NCI-H2107 (cell line): ENCODE measurements at places on chromosomes 13 and 19.

DNA sequence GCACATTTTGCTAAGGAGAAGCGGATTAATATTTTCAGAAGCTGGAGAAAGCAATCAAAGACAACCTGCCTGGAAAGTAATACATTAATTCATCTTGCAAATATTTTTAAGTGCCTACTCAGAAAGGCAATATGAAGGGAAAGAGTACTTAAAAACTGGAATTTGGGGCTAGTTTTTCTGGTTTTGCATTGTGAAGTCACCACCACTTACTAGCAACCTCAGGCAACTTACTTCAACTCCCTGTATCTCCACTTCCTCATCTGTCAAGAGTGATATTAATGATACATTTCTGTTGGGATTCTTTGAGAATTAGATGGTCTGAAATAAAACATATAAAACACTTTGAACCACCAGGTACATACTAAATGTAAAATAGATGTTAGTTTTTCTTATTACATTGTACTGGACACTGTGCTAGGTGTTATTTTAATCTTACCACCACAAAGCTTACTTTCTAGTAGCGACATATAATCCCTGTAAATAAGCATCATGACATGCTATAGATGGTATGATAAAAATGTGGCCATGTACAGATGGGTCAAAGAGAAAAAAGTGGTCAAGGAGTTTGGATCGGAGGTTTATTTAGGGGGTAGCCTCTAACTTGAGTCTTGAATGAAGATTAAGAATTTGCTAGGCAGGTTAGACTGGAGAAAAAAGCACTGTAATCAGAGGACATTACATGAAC, 101.2 kb downstream of the SPRY2 start:
- DNase-seq = no peak

DNA sequence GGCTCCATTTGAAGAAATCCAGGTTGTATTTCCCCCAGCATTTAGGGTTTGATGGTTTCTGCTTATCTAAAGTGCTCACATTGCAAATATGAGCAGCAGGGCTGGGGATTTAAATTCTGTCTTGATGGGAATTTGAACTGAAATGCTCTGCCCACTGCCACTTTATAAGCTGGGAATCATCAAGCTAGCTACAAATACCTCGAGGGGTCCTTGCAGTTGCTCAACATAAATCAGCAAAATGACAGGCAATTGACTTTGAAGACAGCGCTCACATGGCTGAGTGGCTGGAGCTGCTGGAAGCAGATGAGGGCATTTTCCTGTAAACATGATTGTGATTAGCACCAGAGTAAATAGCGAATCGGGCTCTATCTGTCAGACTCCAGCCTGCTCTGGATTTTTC, 39.4 kb upstream of the MEDAG start:
- DNase-seq = no peak

DNA sequence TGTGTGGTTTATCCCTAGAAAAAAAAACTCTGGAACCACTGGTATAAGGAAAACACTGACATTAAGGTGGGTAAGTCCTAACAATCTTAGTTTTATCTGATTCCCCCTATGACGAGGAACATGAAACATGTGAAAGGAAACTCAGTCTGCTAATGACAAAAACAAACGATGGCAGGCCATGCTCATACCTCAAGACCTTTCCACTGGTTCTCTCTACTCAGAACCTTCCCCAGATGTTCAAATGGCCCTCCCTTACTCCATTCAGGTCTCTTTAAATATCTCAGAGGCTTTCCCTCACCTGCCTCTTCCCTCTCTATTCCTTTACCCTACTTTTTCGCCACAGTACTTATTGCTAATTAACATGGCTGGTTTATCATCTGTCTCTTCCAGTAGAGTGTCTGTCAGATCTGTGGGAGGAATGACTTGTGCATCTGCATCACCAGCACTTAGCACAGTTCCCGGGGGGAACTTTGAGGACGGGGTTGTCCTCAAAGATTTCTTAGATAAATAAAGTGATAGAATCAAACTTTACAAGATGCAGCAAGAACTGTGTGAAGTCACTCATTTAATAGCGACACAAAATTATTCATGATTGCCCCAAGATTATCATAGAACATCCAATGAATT, 1.5 kb downstream of the TUBGCP3 start:
- no peak for DNase-seq

DNA sequence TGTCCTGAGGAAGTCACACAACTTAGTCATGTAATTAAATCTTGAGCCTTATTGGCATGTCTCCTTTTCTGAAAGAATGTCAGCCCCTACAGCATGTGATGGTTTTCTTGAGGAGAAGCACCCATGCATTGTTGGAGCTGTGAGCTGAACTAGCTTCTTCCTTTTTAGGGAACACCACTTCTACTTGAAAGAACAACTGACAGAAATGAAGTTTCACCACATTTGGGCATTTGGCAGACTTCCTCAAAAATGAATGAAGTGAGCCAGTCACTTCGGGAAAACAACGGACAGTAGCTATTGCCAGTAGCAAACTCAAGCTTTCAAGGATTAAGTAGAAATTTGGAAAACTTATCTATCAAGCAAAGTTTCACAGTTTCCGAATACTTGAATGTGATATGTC, 1351.3 kb downstream of the EFNB2 start:
- no peak for DNase-seq

DNA sequence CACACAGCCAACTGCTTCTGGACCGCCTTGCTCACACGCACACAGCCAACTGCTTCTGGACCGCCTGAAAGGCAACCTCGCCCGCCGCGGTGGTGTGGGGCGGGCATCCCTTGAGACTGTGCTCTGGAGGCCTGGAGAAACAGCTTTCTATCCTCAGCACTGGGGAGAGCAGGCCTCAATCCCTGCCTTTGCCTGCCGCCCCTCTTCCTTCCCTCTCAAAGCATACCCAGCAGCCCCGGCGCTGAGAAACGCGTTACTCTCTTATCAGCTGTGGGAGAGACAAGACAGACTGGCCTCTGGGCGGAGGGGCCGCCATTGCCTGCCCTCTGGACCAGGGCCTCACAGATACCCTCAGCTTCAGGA, 2.9 kb downstream of the LIPE start:
- no peak for DNase-seq

GRCh38 chr13:43140985-43141384, 117.6 kb downstream of the DNAJC15 start:
- DNase-seq = no peak

DNA sequence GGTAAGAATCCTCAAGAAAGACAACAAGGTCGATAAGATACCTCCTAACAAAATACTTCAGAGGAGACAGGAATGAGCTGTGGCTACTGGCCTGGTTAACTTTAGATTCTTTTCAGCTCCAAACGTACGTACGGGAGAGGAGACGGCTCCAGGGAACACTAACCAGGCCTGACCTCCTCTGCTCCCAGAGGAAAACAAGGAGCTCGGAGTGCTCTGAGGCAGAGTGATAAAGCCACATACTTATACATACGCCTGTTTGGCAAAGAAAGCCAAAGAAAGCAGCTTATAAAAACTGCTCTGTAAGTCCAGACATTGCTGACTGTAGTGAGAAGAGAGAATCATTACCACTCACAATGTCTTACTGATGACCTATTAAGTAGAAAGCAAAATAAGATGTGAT, 263.9 kb downstream of the MZT1 start:
- no peak for DNase-seq

DNA sequence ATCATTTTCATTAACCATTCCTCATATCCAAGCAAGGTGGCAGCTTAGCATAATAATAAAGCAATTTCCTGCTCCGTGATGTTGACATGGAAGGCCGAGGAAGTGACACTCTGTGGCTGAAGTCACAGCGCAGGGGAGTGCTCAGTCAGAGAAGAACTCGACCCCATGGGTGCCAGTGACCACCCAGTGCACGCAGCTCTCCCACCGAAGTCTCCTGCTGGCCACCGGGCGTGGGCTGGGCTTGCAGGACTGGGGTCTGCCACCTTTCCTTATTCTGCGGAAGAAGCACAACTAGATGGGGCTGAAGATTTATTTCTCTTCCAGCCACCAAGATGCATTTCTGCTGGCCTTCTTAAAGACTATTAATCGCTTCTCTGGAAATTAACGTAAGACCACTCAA, 132.1 kb upstream of the SPACA7 start:
- DNase-seq = no peak

- DNase-seq = no peak
These were observed 32.2 kb upstream of the SLC15A1 start for GRCh38 chr13:98784666-98785065.

DNA sequence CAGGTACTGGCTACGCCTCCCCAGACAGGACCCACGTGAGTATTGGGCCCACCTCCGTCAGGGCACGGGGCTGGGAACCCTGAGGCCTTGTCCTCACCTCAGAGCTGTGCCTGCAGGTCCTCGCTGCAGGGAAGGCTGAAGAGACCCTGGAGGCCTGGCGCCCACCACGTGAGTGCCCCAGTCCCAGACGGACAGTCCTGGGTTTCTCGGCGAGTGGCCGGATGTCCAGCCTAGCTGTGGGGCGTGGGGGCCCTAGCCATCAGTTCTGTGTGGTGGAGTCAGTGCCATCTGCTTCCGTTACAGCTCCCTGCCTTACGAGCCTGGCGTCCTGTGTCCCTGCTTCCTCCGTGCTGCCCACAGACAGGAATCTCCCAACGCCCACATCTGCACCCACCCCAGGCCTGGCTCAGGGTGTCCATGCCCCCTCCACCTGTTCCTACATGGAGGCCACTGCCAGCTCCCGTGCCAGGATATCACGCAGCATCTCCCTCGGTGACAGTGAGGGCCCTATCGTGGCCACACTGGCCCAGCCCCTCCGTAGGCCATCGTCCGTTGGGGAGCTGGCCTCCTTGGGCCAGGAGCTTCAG, 7.8 kb upstream of the OVOL3 start:
- no peak for DNase-seq

GRCh38 chr13:35481777-35482176, 5.3 kb upstream of the MAB21L1 start:
- DNase-seq = no peak

DNA sequence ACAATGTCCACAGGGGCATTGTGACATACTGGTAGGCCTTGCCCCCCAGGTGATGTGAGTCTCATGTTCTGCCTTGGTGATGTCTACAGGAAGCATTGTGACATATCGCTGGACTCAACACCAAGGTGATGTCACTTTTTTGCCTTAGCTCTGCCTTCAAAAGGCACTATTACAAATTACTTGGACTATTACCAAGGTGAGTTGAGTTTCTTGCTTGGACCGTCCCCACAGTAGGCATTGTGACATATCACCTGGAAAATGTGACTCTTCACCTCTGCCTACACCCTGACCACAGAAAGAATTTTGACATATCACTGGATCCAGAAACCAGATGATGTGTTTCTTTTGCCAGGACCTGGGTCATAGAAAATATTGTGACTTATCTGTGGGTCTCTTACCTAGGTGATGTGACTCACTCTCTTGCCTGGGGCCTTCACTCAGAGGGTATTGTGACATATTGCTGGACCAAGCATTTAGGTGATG, 60.6 kb upstream of the ZNF724 start:
- no peak for DNase-seq

DNA sequence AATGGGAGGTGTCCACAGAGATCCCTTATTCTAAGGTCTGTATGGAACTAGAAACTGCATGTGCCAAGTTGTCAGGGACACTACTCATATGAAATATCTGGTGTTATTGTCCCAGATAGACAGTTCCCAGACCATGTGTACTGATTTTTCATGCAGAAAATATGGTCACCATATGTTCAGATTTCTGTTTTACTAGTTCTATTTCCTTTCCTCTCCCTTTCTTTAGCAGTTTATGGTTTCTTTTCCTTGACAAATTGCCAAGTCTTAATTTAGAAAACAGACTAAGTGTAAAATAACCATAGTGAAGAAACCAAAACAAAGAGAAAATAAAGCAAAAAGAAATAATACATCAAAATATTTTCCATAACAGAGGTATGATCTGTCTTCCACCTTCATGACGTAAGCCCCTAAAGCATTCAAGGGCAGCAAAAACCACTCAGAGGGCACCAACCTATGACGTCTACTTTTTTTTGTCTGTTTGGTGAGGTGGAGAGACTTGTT, 248.5 kb downstream of the KCTD12 start:
- DNase-seq = no peak

DNA sequence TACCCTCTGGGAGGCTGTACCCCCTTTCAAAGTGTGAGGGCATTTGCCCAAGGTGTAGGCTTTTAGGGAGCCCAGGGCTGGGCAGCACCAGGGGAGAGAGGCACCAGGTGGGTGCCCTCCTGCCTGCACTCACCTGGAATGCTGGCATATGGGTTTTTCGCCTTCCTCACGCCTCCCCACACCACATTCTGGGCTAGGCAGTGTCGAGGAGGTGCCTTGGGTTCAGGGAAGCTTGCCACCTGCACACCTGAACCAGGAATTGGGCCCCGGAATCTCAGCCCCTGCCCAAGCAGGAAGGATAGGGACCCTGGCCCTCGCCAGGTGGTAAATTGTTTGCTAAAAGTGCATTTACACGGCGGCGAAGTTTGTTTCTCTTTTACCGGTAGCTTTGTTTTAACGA, 5.1 kb upstream of the TSHZ3 start:
- DNase-seq = no peak

DNA sequence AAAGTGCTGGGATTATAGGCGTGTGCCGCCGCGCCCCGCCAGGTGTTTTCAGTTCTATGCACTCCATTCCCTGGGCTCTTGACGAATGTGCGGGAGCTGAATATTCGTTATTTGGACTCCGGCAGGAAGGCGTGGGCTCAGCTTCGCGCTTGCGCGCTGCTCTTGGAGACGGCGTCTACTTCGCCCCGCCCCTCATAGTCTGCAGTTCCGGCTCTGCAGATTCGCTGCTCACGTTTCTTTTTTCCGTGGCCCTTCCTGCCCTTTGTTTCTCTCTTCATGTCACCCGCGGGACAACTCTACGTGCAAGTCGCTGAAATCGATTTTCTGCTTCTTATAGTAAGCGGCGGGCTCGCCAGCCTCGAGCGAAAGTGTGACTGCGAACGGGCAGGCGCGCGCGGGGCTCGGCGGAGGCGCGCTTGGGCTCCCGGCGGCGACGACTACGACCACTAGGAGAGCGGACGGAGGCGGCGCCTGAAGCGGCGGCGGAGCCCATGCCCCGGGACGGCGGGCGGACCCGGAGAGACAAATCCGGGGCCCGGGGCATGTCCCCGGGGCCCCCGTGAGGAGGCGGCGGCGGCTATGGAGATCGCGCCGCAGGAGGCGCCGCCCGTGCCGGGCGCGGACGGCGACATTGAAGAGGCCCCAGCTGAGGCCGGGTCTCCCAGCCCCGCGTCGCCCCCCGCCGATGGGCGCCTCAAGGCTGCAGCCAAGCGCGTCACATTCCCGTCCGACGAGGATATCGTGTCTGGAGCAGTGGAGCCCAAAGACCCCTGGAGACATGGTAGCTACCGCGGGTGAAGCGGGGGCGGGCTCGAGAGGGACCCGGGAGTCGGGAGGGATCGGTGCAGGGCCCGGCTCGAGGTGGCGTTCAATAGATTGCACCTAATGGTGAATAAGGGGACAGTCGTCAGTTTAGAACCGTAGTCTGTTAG, at the start of gene PPP1R37:
PPP1R37 (plus strand) TSS at position 433 of the 932 bp plus-strand sequence; CDS start at position 580, 147 bp downstream.
- peak; percentile 92 for DNase-seq

- no peak for DNase-seq
These were observed 106.1 kb downstream of the DHRS12 start for GRCh38 chr13:51697855-51698254.

DNA sequence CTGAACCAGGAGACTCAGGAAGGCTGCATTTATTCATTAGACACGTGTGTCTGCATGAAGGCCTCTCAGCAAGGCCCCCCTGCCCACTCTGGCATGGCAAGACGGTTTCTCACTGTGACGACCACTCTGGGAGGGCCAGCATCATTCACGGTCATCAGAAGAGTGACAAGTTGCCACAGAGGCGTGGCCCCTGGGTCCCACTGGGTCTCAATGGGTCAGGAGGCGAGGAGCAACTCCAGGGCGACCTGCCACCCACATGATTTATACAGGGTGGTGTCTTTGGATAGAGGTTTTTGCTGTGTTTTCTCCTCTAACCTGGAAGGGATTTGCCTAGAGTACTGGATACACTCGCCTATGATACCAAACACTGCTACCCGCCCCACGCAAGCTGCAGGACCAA, 60.7 kb downstream of the KLF2 start:
- no peak for DNase-seq

GRCh38 chr19:55603115-55603514, 2.3 kb upstream of the ZNF865 start:
- no peak for DNase-seq
